NCI-H1694 (cell line): ENCODE measurements at places on chromosomes 2 and 18.
A peak's percentile ranks its signal among the peaks of the same experiment; 100 is the strongest.

DNA sequence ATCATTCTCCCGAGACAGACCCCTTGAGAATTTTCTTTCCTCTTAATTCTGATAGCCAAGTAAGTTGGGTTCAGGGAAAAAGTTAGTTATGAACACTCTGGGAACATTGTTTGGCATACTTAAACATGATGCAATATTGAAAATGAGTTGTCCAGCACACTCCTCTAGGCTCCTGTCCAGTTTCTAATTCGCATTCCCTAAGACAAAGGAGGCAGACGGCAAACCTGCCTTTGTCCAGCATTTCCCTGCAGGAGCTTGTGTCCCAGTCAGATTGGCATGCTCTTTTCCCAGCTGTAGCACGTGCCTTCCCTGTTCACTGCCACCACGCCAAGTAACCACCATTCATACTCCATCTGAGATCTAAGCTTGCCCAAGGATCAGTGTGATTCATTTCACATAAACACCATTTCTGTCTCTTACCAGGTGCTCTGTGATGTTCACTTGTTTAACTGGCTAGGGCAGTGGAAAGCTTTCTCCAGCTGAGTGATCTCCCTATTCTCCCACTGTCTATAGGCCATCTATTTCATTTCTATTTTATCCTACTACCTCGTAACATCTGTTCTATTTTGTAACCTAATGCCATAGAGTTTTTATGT is 150.0 kb upstream of the EPB41L3 start:
- no peak for DNase-seq

GRCh38 chr2:109030870-109031475 is 42.0 kb upstream of the EDAR start:
- no peak for DNase-seq

- DNase-seq = no peak
Observed at GRCh38 chr2:158533009-158533408, 76.3 kb downstream of the PKP4 start.

GRCh38 chr2:152012697-152013096 is 86.1 kb downstream of the CACNB4 start:
- DNase-seq = no peak

DNA sequence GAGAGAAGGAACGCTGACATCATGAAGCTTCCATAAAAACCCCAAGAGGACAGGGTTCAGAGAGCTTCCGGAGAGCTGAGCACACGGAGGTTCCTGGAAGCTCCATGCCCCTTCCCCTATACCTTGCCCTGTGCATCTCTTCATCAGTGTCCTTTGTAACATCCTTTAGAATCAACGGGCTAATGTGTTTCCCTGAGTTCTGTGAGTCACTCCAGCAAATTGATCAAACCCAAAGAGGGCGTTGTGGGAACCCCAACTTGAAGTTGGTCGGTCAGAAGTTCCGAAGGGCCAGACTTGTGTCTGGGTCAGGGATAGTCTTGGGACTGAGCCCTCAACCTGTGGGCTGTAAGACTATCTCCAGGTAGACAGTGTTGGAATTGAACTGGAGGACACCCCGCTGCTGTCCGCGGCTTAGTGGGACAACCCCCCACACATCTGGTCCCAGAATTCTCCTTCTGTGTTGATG is 25.9 kb upstream of the GPR55 start:
- DNase-seq = no peak

GRCh38 chr2:98469862-98470544 is 25.3 kb downstream of the INPP4A start:
- DNase-seq = no peak

GRCh38 chr2:46073540-46074046 is 223.6 kb upstream of the EPAS1 start:
- no peak for DNase-seq

DNA sequence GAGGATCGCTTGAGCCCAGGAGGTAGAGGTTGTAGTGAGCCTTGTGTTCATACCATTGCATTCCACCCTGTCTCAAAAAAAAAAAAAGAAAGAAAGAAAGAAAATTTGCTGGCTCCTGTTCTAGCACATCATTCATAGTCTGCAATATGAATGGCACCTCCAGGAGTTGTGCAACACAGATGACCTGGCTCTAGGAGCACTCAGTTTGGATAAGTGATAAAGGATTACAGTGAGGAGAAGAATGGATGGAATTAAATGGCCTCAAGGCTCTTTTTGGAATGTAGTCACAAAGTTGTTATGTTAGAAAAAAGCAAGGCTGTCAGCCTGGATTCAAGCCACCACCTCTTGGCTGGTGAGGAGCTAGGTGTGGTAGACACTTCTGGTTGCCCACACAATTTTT is 21.5 kb upstream of the SPRED2 start:
- no peak for DNase-seq

- DNase-seq = no peak
Observed at GRCh38 chr2:238636269-238637073, 209.7 kb downstream of the ASB1 start.

GRCh38 chr18:51568151-51568550 is 370.7 kb upstream of the MEX3C start:
- no peak for DNase-seq

DNA sequence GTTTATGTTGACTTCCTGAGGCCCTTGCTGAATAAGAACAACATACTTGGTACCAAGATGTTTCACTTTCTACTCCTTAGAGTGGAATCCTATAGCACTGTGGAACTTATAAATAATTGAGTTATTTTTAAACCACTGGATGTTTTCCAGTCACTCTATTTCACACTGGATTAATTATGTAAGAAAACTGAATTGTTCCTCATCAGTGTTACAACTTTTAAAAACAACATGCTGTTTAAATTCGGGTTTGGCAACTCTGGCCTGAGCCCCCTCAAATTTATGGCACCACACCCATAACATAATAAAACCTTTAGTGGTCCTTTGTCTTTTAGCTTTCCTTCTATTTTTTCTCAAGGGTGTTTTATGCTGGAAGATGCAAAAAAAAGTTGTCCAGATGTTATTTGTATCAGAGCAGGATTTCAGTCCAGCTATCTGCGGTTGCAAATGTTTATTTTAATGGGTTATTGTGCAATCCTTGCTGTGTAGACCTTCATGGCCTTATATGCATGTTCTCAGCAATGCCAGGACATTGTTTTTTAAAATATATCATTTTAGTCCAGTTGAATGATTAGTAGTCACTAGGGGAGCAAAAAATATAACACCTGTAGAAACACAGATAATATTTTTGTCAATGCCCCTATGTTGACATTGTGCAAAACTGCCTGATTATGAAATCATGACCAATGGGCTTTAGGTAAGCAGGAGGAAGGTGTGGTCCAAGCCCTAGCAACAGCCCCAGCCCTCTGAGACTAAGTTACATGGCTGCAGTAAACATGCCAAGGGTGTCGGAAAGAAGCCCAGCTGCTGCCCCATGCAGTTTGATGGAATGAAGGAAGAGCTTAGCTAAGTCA is 638.0 kb upstream of the ZEB2 start:
- no peak for DNase-seq

GRCh38 chr2:62036761-62037250 is 131.3 kb downstream of the COMMD1 start:
- no peak for DNase-seq

GRCh38 chr2:60262178-60262577 is 291.3 kb downstream of the BCL11A start:
- no peak for DNase-seq

DNA sequence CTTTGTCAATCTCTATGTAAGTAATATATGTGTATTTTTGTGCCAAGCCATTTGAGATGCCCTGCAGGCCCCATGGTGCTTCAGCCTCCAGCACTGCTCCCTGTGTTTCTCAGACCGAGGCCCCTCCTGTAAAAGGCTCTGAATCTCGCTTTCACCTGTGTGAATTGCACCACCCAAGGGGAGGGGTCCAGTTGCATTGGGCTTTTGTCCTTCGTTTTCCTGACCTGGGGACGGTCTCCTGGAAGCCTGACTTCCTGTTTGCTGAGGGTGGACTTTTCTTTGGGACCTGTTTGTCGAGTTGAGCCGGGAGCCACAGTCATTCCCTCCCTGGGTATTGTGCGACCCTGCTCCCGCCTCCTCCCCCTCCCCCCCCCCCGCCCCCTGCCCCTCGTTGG is 48.9 kb downstream of the AGAP1 start:
- DNase-seq = no peak

- no peak for DNase-seq
Observed at GRCh38 chr2:113966171-113966570, 76.3 kb downstream of the ACTR3 start.

- DNase-seq = no peak
Observed at GRCh38 chr2:8494589-8494988, 187.3 kb upstream of the ID2 start.

DNA sequence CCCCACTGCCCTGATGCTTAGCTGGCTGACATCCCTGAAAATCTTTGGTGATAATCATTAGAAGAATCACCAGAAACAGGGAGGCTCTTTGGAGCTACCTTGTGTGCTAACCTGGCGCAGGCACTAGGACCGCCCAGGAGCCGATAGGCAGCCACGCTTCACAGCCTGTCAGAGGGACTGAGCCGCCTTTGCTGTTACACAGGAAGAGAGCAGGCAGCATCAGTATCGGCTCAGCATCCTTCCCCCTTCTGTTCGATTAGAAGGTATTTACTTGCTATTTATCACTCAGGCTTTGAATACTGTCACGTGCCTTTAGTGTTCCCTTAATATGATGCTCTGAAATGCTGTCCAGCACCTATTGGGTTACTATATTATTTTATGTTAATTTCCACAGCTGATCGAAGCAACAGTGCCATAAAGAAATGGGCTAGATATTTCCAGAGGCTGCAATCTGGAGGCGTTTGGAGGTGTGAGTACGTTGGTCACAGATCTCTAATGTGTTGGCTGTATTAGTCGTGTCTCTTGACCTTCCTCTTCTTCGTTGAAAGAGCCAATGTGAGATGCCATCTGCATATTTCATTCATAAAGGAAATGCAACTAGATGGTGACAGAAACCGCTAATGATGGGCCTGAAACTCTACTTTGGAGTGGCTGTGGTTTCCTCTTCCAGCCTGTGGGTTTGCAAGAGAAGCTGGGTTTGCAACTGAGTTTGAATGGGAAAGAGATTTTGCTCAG is 110.4 kb upstream of the RAB27B start:
- no peak for DNase-seq

- DNase-seq = peak; percentile 12
Observed at GRCh38 chr2:149657401-149658040, 69.9 kb upstream of the MMADHC start.

GRCh38 chr2:139170406-139170805 is 390.2 kb upstream of the NXPH2 start:
- no peak for DNase-seq

GRCh38 chr2:136628490-136628889 is 136.9 kb upstream of the THSD7B start:
- DNase-seq = no peak

DNA sequence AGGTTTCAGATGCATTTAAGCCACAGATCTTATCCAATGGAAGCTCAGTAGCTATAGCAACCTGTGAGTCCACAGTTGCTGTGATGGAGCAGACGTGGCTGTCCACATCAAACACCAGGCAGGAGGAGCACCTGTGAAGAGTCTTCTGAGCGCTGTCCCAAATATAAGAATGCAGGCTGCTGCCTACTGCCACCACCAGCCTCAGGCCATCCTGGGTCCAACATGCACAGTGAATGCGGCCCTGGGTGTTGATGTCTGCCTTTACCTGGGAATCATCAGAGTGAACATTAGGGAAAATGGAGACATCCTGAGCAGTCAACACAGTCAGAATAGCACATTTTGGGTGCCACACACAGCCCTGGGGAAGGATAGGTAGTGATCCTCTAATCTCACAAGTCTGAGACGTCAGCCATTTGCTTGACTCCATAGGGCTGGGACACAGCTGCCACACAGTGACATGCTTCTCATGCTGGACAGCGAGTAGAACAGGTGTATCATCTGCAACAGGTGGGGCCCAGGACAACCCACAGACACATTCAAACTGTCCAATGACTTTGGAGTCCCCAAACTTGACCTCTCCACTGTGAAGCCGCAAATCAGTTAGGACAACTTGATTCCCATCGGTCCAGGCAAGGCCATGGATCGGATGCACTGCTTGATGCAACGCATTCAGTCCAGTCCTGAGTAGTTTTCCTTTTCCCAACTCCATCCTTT is 8.2 kb downstream of the WDCP start:
- DNase-seq = no peak

GRCh38 chr2:200635251-200635650 is 49.4 kb downstream of the AOX1 start:
- DNase-seq = no peak

DNA sequence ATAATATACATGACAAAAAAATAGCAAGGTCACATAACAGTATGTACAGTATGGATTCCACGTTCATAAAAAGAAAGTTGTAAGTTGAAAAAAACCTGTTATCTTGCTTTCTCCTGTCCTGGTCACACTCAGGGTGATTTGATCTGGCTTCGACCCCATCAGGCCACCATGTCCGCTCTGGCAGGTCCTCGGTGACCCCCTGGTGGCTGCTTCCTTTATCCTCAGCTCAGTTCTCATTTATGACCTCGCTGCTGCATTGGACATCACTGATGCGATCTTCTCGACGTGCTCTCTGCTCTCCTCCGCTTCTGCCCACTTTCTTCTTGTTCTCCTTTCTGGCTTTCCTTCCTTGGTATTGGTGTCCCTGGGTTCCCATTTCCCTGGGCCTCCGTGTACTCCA is 29.7 kb downstream of the DGKD start:
- DNase-seq = no peak

- DNase-seq = peak; percentile 23
Observed at GRCh38 chr2:158512323-158512722, 55.6 kb downstream of the PKP4 start.

DNA sequence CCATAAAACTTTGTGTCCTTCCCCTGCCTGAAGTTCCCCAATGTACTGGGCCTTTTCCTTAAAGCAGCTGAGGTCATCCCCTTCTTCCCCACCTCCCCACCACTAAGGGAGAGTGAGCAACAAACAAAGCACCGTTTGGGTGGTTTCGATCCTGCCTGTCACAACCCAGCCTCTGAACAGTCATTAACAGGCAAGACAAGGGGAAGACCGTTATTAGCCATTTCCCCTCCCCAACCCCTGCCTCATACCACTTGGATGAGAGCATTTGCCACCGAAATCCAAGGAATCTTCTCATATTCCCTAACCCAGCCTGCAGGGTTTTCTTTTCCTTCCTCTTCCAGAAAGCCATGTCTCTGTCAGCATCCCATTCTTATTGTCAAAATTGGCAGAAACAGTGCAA is 65.6 kb downstream of the STRADB start:
- no peak for DNase-seq
